Sigmoid colon (tissue), 7 donors: ENCODE measurements at places on chromosomes 5 and 9. TPM values are rescaled to one million over a fixed set of nuclear protein-coding genes. Genes with fewer than 3 reads are reported as not detected.

DNA sequence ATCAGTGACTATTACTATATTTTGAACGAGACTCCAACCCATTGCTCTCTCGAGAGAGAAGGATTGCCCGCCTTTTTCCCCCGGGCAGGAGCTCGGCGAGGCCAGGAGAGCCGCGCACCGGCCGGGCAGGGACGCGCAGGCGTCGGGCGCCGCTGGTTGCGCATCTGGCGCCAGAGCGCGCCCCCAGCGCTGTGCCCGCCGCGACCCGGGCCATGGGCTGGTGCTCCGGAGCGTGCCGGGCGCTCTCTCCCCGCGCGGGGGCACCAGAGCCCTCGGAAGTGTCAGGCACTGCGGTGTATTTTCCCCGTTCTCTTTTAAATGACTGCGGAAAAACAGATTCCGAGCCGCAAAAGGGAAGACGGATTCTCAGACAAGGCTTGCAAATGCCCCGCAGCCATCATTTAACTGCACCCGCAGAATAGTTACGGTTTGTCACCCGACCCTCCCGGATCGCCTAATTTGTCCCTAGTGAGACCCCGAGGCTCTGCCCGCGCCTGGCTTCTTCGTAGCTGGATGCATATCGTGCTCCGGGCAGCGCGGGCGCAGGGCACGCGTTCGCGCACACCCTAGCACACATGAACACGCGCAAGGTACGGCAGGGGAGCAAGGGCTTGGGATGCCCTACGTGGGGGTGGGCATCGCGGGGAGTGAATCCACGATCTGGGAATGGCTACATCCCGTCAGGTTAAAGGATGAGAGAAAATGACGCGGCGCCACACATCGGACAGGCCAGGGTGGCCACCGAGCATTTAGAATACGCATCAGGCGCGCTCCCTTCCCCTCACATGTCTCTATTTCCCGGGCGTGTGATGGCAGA lies 1.1 kb upstream of the NTRK2 start:
- H3K4me3 ChIP-seq, result peak overlapping the region; percentile 50
- H3K27me3 ChIP-seq, result peaks cover 51% of the 10 kb centered on the region
- no peak overlapping the region for H3K27ac ChIP-seq
- H3K4me1 ChIP-seq, result no peaks in the 10 kb centered on the region

- H3K36me3 ChIP-seq, result no peaks in the 10 kb centered on the region
- no peak for DNase-seq
- no peaks in the 10 kb centered on the region for H3K27me3 ChIP-seq
- no peak overlapping the region for H3K4me3 ChIP-seq
Measured at GRCh38 chr5:169921384-169921783, 58.9 kb downstream of the INSYN2B start.

The PCDHB1 gene
- 0.27 TPM for total RNA-seq

DNA sequence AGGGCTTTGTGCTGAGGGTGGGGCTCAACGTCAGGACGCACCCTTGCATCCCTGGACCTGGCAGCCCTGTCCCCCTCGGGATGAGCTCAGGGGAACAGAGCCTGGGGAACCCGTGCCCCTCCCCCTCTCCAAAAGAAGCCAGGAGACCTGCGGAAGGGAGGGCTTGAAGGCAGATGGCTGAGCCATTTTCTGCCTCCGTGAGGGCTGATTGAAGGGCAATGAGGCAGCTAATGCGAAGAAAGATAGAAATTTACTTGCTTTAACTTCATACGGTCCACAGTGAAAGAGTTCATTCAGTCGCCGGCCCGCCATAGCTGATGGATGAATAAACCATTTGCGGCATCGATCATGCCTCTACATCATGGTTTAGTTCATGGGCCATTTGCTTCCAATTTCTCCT lies 28.8 kb downstream of the ASS1 start:
- H3K27ac ChIP-seq, result no peak overlapping the region
- no peaks in the 10 kb centered on the region for H3K4me1 ChIP-seq
- peaks cover 7% of the 10 kb centered on the region for H3K36me3 ChIP-seq
- no peak overlapping the region for H3K4me3 ChIP-seq
- no peaks in the 10 kb centered on the region for H3K27me3 ChIP-seq

The SHB gene
- total RNA-seq, result 33.7 TPM

DNA sequence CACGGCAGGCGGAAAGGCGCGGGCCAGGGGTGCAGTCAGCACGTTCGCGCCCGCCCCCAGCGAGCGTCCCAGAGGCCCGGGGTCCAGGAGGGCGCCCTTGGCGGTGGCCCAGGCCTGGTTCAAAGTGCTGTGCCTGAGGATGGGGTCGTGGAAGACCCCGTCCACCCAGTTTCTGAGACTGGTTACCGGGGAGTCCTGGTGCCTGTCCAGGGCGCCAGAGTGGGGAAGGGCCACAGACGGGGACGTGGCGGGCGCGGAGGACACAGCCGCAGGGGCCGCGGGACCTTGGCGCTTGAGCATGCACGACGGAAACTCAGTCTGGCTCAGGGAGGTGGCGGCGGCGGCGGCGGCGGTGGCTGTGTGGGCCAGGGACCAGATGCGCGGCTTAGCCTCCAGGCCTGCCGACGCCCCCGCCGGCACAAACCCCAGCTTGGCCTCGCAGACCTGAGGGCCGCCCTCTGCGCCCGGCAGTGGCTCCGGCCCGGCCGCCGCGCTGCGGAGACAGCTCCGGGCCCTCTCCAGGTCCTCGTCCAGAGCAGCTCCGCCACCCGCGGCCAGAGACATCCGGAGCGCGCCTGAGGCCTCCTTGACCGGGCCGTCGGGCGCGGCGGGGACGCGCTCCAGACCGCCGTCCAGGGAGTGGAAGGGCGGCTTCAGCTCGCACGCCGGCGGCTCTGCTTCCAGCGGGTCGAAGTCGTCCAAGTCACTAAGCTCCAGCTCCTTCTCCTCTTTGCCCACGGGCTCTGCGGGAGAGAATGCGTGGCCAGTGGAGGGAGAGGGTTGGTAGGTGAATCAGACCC lies 4.5 kb downstream of the IRX4 start:
- H3K4me3 ChIP-seq, result no peak overlapping the region
- H3K36me3 ChIP-seq, result no peaks in the 10 kb centered on the region
- H3K27ac ChIP-seq, result no peak overlapping the region
- H3K27me3 ChIP-seq, result peaks cover 99% of the 10 kb centered on the region
- no peak for DNase-seq

DNA sequence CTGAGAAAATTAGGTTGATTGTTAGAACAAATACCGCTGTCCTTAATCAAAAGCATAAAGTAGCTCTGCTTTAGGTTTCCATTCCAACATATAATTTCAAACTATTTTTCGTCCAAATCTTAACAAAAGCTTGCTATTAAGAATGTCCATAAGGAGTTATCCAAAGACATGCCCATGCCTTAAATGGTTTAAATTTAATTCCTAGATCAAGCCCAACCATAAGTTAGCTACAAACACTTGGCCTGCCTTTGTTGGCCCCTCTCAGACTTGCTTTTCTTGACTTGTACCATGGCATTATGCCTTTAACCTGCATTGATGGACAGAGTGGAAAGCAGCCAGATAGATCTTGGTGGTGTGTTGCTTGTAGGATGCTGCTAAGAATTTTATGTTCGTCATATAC lies 8.8 kb downstream of the GARNL3 start:
- no peaks in the 10 kb centered on the region for H3K27me3 ChIP-seq
- no peaks in the 10 kb centered on the region for H3K4me1 ChIP-seq

The AJM1 gene
- 4.3 TPM for total RNA-seq

DNA sequence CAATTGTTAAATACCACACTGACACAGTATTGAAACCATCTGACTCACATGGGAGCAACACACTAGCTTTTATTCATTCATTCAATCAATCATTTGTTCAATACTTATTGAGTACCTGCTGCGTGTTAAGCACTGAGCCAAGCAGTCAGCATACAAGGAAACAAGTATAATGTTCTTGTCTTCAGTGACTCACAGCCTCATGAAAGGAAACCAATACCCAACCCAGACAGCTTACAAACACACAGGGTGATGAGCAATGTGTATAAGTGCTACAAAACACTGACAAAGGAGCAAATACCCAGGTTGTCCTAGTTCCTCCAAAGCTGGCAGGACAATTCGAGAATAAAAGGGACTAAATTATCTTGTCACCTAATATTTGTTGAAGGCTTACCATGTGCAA lies 67.6 kb upstream of the RASEF start:
- no peak overlapping the region for H3K27ac ChIP-seq
- H3K27me3 ChIP-seq, result no peaks in the 10 kb centered on the region
- no peak for DNase-seq

GRCh38 chr9:4365055-4365454 lies 65.2 kb upstream of the GLIS3 start:
- no peak overlapping the region for H3K27ac ChIP-seq
- H3K36me3 ChIP-seq, result no peaks in the 10 kb centered on the region
- H3K27me3 ChIP-seq, result no peaks in the 10 kb centered on the region
- no peaks in the 10 kb centered on the region for H3K4me1 ChIP-seq
- no peak overlapping the region for H3K4me3 ChIP-seq
- no peak for DNase-seq

DNA sequence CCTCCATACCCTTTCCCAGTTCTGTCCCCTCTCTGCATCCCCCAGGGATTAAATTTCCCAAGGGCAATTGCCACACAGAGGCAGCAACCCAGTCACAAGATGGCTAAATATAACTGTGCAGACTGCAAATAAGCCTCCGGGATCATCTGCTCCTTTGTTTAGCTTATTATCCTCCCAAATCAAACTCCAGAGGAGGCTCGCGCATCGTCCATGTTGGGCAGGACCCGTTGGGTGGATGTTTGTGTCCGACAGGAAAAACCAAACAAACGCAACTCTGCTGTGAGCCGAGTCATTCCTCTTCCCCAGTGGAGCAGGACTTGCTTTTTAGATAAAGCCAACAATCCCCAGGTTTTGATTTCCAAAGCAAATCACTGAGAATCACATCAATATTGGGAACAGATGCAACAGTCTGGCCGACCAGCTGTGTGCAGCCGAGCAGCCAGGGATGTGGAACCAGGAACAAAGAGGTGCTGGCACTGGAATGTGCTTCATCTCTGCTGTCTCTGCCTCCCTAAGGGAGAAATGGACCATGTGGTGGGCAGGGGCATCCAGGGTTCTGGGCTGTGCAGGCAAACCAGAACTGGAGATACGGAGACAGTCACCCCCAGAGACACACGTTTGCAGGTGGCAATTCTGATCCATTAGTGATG lies 89.8 kb downstream of the PTTG1 start:
- H3K27ac ChIP-seq, result no peak overlapping the region
- no peak overlapping the region for H3K4me3 ChIP-seq
- no peaks in the 10 kb centered on the region for H3K27me3 ChIP-seq
- no peaks in the 10 kb centered on the region for H3K4me1 ChIP-seq

- H3K36me3 ChIP-seq, result no peaks in the 10 kb centered on the region
- H3K27me3 ChIP-seq, result no peaks in the 10 kb centered on the region
- no peaks in the 10 kb centered on the region for H3K4me1 ChIP-seq
- no peak overlapping the region for H3K4me3 ChIP-seq
Measured at GRCh38 chr9:127300886-127301447, 36.4 kb downstream of the GARNL3 start.

GRCh38 chr9:2966565-2967300 lies 122.8 kb upstream of the PUM3 start:
- no peak for DNase-seq
- H3K27ac ChIP-seq, result no peak overlapping the region
- no peaks in the 10 kb centered on the region for H3K36me3 ChIP-seq
- H3K4me3 ChIP-seq, result no peak overlapping the region
- no peaks in the 10 kb centered on the region for H3K27me3 ChIP-seq

DNA sequence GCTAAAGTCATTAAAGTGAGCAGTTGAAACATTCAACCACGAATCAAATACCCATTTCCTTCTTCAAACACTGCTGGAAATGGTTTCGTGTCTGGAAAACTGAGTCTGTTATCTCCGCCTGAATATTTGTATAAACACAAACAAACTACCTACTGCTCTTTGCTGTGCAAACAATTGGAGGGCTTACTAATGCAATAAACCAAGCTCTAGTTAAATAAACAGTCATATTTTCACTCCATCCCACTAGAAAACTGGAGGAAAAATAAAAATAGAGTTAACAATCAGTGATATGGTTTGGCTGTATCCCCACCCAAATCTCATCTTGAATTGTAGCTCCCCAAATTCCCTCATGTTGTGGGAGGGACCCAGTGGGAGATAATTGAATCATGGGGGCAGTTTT lies 397.6 kb downstream of the RASEF start:
- no peak overlapping the region for H3K27ac ChIP-seq
- no peak overlapping the region for H3K4me3 ChIP-seq
- H3K36me3 ChIP-seq, result no peaks in the 10 kb centered on the region
- no peaks in the 10 kb centered on the region for H3K27me3 ChIP-seq
- DNase-seq, result no peak

The EIF4E1B gene
- not detected for total RNA-seq

DNA sequence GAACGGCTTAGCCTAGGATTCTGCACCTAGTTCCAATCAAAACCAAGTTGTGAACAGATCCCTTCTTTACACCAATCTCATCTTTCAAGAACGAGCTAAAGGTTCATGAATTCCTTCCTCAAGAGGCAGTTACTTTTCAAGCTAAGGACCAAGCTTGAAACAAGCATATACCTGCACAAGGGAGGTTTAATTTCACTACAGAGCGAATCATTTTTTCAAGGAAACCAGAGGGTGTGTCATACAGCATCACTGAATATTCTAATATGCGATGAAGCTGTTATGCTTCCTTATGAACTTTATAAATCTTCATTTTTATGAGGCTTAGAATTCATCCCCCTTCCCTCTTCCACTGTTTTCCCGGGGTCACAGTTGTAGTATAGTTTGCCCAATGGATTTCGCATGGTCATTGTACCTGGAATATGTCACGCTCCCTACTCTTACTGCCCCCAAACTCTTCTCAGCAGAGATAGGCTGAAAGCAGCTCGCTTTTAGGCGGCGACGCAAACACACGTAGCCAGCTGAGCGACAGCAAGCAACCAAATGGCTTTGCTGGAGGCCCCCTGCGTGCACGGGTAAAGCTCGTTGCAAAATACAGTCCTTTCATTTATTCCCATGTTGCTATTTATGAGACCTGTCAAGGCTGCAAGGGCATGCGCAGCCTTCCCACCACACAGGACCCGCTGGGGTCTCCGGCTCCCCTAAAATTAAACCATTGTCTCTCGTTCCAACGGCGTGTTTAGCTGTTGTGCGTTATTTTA lies 832 bp downstream of the LMBRD2 start:
- H3K36me3 ChIP-seq, result no peaks in the 10 kb centered on the region
- peaks cover 29% of the 10 kb centered on the region for H3K4me1 ChIP-seq
- DNase-seq, result no peak
- H3K4me3 ChIP-seq, result peak overlapping the region; percentile 91
- peak overlapping the region; percentile 88 for H3K27ac ChIP-seq

The FAM200C gene
- 6.6 TPM for total RNA-seq

DNA sequence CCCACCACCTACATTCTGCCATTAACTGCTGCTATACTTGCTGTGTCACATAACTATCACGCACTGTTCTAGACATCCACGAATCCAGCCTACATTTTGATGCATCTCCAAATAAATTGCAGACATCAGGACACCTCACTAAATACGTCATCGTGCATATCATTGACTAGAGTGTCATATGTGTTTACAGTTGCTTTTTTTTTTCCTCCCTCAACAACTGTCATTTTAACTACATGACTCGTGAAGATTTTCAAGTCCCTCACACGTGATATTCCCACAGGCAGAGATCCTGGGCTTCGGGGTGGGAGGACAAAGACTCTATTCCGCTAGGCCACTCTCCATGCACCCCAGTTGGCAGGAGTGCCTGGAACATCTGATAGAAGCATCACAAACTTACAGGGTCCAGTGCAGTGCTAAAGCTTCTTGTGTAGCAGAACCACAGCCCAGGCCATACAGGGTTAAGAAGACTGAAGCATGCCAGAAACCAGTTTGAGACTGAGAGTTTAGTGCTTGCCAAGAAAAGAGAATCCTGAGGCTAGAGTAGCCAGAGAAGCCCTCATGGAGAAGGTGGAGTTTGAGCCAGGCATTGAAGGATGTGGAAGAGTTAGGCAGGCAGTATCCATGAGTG lies 1.1 kb downstream of the PCYOX1L start:
- H3K27ac ChIP-seq, result no peak overlapping the region
- H3K4me1 ChIP-seq, result peaks cover 10% of the 10 kb centered on the region
- H3K4me3 ChIP-seq, result peak overlapping the region; percentile 58
- no peak for DNase-seq
- H3K36me3 ChIP-seq, result no peaks in the 10 kb centered on the region
- H3K27me3 ChIP-seq, result no peaks in the 10 kb centered on the region
